ENCODE measurements at places on chromosomes 3 and 15. TPM values are rescaled to one million over a fixed set of nuclear protein-coding genes. Genes with fewer than 3 reads are reported as not detected.

Gene PDE8A
- total RNA-seq: 22.2 TPM

Gene CKMT1B
- 19.6 TPM for total RNA-seq

Gene CEP97
- 1.4 TPM for total RNA-seq

Gene GUCA1C
- not detected for total RNA-seq

Gene CLRN1
- not detected for total RNA-seq

Gene VIPR1
- total RNA-seq: 14.0 TPM

Gene CFAP92
- total RNA-seq: 13.4 TPM

Gene ROBO2
- total RNA-seq: 0.45 TPM

Measured in stomach (tissue), 19 donors.